ENCODE measurements at places on chromosomes 1 and 21. TPM values are rescaled to one million over a fixed set of nuclear protein-coding genes. Genes with fewer than 3 reads are reported as not detected.

Gene RBM15
- 7.0 TPM for total RNA-seq

Gene RGS13
- total RNA-seq: not detected

Gene SLAMF9
- 0.34 TPM for total RNA-seq

Gene GBP3
- total RNA-seq: 0.67 TPM

Gene DEPDC1
- 13.5 TPM for total RNA-seq

Gene FLG
- total RNA-seq: 0.01 TPM

Gene RCC1
- total RNA-seq: 70.8 TPM

Measured in A549 treated with Mapracorat at 1 μM for 4 hours (cell line).